Nasal cavity respiratory epithelium epithelial cell of viscerocranial mucosa (primary cell): ENCODE measurements at places on chromosomes 1 and 21. TPM values are rescaled to one million over a fixed set of nuclear protein-coding genes. Genes with fewer than 3 reads are reported as not detected.

Gene DYNLT4
- 0.14 and 0.34 TPM in 2 replicates for total RNA-seq

Gene LCE1C
- total RNA-seq, result 0.34 TPM in 1 of 2 replicates, not detected in the other

Gene NPHS2
- not detected in 2 replicates for total RNA-seq

Gene SPRR2E
- total RNA-seq, result 1.1 and 21.5 TPM in 2 replicates

Gene PCP4
- total RNA-seq, result not detected in 2 replicates

Gene IL20
- 0.43 and 3.8 TPM in 2 replicates for total RNA-seq
